ENCODE measurements at places on chromosomes 6 and 20. TPM values are rescaled to one million over a fixed set of nuclear protein-coding genes. Genes with fewer than 3 reads are reported as not detected.
A peak's percentile ranks its signal among the peaks of the same experiment; 100 is the strongest.

- DNase-seq, result no peak
Measured at GRCh38 chr6:53866226-53866625, 71.4 kb downstream of the LRRC1 start.

- peak; percentile 20 for DNase-seq
Measured at GRCh38 chr6:135451617-135452190, 45.8 kb downstream of the AHI1 start.

The AKAP7 gene
- polyA plus RNA-seq, result 14.9 TPM

- DNase-seq, result no peak
Measured at GRCh38 chr20:52840041-52840440, 132.1 kb upstream of the TSHZ2 start.

GRCh38 chr6:81465859-81466258, 286.6 kb downstream of the TENT5A start:
- DNase-seq, result no peak

GRCh38 chr6:138417493-138418117, 13.6 kb downstream of the HEBP2 start:
- no peak for DNase-seq

DNA sequence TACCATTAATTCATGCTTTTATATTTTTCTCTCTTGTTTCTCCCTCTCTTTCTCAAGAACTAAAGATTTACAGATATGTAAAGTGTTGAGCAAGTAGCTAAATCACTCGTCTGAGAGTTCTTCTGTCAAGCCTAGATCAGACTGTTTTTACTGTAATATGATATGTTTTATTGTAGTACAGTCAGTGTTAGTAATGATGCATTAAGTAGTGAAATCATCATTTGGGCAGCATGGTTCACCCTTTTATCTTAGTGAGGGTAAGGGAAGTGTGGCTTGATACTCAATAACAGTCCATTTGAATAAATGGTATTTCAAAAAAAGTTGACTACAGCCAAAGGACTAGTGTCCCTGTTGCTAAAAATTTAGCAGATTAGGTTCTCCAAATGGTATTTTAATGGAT, 9.2 kb downstream of the CYB5R4 start:
- no peak for DNase-seq

The POPDC3 gene
- 0.26 TPM for polyA plus RNA-seq

- no peak for DNase-seq
Measured at GRCh38 chr20:23753194-23753548, 2.4 kb upstream of the CST1 start.

- no peak for DNase-seq
Measured at GRCh38 chr6:56026455-56027180, 151.2 kb upstream of the BMP5 start.

GRCh38 chr6:161162722-161163121, 111.1 kb downstream of the AGPAT4 start:
- DNase-seq, result no peak

DNA sequence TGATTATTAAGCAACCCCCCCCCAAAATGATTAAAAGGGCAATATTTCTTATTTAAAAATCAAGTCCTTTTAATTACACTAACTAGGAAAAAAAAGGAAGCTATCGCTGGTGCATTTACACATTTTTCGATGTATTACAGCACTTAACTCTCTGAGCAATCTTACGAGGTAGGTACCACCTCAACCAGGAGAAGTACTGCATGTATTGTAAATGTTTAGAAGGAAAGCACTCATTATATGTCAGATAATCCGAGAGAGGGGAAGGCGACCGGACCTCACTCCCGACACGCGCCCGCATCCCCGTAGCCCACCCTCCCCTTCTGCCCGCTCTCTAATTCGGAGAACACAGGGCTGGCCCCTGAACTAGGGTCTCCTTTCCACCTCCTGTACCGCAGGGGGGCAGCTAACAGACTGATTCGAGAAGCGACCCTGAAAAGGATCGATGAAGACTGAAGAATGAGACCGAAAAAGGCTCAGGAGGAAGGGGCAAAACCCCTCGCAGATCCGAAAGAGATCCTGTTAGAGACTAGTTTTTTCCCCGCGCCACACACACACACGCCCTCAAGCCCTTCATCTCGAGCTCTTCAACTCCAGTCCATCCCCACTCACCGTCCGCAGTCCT, 337 bp downstream of the ESF1 start:
- DNase-seq, result no peak

All from right renal cortex interstitium (tissue), 3 donors.